A673 (cell line): ENCODE measurements at places on chromosomes 6 and 20. TPM values are rescaled to one million over a fixed set of nuclear protein-coding genes. Genes with fewer than 3 reads are reported as not detected.
A peak's percentile ranks its signal among the peaks of the same experiment; 100 is the strongest.

DNA sequence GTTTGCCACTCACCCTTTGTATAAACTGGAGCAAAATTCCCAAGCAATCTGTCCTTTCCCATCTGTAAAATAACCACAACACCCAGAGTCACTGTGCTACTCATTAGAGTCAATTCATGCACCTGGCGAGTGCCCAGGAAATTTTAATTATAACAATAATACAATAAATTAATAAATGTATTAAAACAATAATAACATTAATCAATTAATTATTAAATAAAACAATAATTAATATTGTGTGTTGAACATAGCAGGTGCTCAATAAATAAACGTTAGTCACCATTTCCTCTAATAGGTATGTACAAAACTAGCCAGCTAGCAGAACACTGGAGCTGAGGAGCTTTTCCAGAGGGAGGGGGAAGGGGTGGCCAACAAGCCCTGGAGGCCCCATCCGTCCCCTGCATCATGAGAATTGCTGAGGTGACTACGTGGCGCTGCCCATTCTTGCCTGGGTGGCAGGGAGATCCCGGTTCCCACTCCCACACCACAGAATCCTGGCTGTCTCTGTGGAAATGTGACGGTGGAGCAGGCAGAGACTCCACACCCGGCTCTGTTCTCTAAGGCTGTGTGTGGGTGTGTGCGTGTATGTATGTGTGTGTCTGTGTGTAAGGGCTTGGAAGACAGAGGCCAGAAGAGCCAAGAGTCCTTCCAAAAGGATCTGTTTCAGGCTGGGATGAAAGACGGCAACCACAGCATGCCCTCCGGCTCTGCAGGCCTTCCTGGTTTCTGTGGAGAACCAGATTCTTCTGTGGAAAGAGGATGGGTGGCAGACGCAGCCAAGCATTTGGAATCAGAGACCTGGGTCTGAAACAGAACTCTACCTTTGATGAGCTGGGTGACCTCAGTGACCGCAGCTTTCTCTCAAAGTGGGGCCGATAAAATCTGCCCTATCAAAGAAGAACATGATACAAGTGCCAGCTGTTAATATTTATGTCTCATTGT, 18.8 kb upstream of the EZR start:
- no peak for DNase-seq

DNA sequence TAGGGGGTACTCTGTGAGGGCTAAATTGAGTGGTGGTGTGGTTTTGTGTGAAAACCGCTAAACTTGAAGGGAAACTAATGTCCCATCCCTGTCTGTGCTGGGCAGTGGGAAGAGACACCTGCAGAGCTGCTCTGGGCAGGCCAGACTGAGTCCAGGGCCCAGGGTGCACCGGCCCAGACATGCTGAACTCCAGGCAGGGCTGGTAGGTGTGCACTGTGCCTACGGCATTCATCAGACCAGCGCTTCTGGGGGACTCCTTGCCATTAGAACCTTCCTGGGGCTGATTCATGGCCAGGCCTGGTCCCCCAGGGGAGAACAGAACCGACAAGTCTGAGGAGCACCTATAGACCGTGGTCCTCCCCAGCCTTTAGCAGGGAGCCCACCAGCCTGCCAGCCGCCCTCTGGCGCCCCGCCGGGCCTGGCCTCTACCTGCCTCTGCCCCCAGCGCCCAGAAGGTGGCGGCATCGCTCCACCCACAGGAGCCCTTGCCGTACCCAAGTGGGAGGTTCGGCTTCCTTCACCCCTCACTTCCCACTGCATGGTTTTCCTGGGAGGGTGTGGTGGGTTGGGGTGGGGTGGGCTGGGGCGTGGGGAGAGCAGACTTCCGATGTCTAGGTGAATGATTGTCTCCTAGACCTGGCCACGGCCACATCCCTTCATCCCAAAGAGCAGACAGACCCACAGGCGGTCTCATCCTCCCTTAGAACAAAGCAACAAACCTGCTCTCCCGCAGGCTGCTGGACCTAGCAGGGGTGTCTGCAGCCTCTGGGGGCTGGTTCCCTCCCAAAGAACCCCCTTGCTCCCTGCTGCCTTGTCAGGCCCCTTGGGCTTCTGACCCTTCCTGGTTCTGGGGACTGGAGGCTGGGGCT, 15.5 kb downstream of the CCDC167 start:
- peak; percentile 62 for DNase-seq

DNA sequence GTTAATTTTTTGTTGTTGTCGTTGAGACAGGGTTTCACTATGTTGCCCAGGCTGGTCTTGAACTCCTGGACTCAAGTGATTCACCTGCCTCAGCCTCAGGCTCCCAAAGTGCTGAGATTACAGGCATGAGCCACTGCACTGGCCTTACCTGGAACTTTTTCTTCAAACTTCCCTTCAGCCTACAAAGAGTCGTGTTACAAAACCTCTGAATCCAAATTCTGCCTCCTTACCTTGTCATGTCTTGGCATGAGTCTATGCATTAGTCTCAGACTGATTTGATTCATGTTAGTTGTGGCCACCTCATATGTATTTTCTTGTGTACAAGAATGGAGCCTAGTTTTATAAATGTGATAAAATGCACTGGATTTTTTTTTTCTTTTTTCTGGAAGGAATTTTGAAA, 172.1 kb downstream of the PRL start:
- no peak for DNase-seq

- DNase-seq = no peak
These were observed 320.2 kb upstream of the SULF2 start for GRCh38 chr20:48105526-48105925.

DNA sequence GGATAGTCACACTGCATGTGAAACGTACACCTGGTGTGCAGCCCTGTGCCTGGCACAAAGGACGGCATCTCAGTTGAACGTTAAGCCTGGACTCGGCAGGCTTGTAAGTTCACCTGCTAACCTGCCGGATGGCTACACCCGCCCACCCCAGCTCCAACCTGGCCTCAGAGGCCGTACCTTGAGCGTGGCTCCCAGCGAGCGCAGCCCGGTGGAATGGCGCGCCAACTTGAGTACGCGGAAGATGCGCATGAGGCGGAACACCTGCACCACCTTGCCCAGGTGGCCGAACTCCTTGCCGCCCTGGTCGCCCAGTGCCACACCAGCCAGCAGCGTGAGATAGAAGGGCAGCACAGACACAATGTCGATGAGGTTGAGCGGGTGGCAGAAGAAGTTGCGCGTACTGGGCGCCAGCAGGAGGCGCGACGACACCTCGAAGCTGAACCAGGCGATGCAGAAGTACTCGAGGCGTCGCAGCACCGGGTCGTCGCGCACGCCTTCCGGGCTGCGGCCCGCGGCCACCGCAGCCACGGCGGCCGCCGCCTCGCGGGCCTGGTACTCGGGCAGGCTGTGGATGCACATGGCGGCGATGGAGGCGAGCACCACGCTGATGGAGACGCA, 3.3 kb downstream of the KCNS1 start:
- no peak for DNase-seq

- no peak for DNase-seq
These were observed 19.8 kb upstream of the VSTM2L start for GRCh38 chr20:37882961-37883712.

GRCh38 chr20:33835615-33836172, 24.5 kb downstream of the CHMP4B start:
- DNase-seq = no peak

GRCh38 chr6:122995921-122996793, at the start of gene CLVS2:
Gene CLVS2, plus strand, starts transcription at chr6:122996235. Its CDS starts 1,543 bp downstream, at chr6:122997778.
- peak; percentile 95 for DNase-seq

- DNase-seq = no peak
These were observed 90.3 kb downstream of the TCP11 start for GRCh38 chr6:35050757-35051330.

DNA sequence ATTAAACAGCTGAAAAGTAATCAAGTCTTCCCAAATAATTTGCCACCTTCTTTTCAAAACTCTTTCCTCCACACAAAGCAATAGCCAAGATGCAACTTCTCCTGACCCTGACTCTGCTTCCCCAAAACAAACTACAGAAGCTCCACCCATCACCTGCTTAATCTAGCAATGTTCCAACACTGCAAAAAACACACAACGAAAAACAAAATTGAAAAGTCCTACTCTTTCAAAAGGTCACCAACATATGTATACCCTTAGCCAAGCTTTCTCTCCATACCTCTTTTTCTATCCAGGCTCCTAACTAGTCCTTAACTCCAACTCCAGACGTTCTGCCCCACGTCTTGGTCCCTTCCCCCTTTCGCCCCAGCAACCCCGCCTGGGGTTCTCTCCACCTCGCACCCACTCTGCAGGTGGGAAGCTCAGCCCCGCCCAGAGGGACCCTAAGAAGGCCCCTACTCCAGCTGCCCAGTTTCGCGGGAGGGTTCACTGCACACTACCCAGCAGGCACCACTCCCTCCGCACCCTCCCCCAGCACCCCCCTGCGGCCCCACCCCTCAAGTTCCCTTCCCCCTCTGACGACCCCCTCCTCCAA, 717 bp downstream of the CSNK2A1 start:
- DNase-seq = peak; percentile 32

DNA sequence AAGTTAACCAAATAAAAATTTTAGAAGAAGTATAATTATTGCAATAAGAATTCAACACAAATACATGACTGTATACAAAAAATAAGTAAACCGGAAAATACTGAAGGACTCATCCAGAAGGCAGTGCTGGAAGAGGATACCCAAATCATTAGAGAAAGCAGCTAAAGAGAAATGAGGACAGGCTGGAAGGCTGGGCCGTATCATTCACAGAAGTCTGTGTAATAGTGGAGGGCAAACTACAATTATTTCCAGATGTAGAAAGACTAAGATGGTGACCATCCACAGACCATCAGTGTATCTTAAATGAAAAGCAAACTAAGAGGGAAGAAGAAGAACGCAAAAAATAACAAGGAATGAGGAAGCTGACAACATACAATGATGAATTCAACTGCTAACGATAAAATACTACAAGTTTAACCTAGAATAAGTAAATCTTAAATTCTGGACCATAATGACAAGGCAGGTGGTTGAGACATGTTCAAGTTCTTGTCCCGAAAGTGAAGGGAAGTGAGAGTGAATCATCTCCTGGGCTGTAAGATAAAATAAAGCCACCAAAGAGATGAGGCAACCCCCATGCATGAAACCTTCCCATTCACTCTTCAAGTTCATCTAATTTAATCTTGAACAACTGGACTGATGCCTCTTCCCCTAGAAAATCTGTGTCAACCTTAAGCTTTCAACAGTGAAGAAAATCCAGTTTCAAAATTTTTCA, 71.5 kb downstream of the SLC23A2 start:
- DNase-seq = no peak

GRCh38 chr6:93293872-93294271, 125.5 kb downstream of the EPHA7 start:
- no peak for DNase-seq

- peak; percentile 45 for DNase-seq
These were observed 17.8 kb downstream of the MAP3K5 start for GRCh38 chr6:136774228-136775041.

DNA sequence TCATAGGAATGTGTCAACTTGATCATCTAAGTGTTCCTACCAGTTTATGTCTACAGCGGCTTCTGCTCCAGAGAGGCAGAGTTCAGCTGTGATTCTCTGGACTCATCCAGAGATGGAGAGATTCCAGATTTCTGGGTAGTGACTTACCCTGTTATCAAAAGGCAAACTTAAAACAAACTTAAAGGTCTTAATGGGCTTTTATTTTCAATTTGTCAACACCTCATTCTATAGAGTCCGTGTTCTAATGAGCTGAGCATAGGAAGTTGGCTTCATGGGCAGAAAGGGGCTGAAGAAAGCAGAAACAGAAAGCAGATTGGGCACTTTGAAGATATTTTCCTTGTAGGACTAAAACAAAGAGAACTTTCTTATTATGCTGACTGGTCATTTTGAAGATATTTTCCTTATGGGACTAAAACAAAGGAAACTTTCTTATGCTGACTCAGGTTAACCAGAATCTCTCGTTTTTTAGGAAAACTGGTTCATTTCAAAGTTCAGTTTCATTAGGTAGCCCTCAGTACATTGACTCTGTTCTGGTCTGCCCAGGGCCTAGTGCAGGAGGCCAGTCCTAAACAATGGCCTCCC, 185.1 kb downstream of the CDH26 start:
- DNase-seq = no peak

- no peak for DNase-seq
These were observed 672.2 kb downstream of the PRKN start for GRCh38 chr6:162055365-162055764.

DNA sequence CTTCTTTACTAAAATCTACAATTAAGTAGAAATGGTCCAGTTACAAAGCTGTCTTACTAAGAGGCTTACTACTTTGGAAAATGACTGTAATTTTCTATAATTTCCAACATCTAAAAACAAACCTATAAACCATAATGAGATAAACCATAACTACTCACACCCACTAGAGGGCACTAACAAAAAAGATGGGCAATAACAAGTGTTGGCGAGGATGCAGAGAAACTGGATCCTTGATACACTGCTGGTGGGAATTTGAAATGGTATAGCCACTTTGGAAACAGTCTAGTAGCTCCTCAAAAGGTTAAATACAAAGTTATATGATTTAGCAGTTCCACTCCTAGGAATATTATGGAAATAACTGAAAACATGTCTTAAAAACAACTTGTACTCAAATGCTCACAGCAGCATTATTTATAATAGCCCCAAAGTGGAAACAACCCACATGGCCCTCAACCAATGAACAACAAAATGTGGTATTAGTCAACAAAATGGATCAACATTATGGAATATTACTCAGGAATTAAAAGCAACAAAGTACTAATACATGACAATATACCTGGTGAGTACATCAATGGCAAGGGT, 50.6 kb downstream of the GJA10 start:
- peak; percentile 47 for DNase-seq

GRCh38 chr6:12313992-12314589, 23.9 kb downstream of the EDN1 start:
- no peak for DNase-seq

- DNase-seq = no peak
These were observed 6.4 kb downstream of the RAB44 start for GRCh38 chr6:36703982-36704381.

Gene WFDC10B
- total RNA-seq = not detected in 2 replicates

Gene PPP1R3G
- 0.24 and 0.81 TPM in 2 replicates for total RNA-seq

Gene PABPC1L
- 42.2 and 47.7 TPM in 2 replicates for total RNA-seq

Gene UBD
- total RNA-seq = not detected in 2 replicates

Gene CST5
- total RNA-seq = not detected in 2 replicates

Gene SCGN
- not detected in 2 replicates for total RNA-seq

Gene LY6G6C
- total RNA-seq = 0.42 and 0.80 TPM in 2 replicates

Gene RBM12
- total RNA-seq = 114 and 124 TPM in 2 replicates

Gene LGSN
- not detected in 2 replicates for total RNA-seq

Gene C20orf141
- not detected in 2 replicates for total RNA-seq

Gene ADGRF4
- total RNA-seq = not detected in 2 replicates

Gene TNFRSF6B
- total RNA-seq = not detected in 2 replicates

Gene SNX21
- total RNA-seq = 3.1 and 7.3 TPM in 2 replicates

Gene CCR6
- not detected in 2 replicates for total RNA-seq

Gene OPRM1
- not detected in 2 replicates for total RNA-seq

Gene NQO2
- 92.7 and 97.3 TPM in 2 replicates for total RNA-seq
